Endodermal cell (in vitro differentiated cells): ENCODE measurements at places on chromosomes 2 and 18.

- DNase-seq: peak; percentile 77
Observed at GRCh38 chr2:222477962-222478608, 53.7 kb downstream of the SGPP2 start.

DNA sequence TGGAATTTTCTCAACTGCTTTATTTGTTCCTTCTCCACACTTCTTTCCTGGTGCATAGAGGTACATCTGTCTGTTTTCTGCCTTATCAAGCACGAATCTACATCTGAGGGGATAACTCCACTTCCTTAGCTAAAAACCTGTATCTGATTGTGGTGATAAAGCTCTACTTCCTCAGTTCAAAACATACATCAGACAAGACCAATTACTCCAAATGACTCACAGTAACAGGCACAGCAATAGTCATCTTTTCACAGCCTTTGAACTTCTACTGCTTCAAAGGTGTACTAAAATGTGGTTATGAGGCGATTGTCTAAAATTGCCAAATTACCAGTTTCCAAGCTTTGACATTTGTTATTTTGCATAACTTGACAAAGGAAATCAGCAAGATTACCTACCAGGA lies 803.6 kb upstream of the ZEB2 start:
- no peak for DNase-seq

DNA sequence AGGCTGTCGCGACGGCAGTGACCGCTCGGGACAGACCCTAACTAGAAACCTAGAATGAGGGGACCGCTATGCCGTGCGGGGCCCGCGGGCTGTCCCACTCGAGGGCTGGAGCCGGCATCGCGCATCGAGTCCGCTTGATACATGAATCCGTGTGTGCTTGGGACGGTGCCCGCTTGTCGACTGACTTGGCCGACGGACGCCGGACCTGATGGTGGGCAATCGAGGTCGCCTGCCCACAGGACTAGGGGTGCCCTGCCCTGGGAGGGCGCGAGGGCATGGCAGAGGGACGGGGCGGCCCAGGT lies 749 bp upstream of the PTMA start:
- peak; percentile 85 for DNase-seq

DNA sequence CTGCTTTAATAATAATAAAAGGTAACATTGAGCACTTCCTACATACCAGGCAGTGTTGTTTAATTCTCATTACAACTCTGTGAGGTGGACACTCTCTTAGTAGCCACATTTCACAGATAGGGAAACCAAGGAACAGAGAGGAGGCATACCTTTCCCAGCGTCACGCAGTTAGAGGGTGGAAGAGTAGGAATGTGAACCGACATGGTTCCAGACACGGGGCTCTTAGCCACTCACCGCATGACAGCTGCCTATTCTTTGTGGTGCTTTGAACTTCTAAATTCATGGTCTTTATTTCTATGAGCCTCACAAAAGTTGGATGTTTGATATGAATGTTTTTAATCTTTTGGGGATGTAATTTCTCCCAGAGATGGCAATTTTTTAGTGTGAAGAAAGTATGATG lies 76.0 kb downstream of the OSBPL6 start:
- no peak for DNase-seq

DNA sequence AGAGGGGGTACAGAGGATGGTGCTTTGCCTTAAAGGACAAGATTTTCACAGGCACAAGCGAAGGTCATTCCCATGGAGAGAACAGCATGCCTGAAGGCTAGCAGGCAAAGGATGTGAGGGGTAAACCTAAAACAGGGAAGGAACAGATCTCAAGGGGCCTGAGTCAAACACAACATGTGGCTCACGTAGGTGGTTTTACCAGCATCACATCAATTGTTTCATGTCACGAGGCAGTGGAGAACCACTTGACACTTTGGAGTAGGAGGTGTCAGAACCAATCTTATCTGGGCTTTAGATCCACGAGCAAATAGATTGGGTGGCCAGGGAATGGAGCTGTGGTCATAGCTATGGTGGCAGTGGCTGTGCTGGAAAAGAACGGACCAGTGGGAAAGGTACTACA lies 8.4 kb downstream of the COX5B start:
- DNase-seq: no peak

- peak; percentile 79 for DNase-seq
Observed at GRCh38 chr2:231463698-231464575, at the start of gene NCL. Gene NCL (minus strand): TSS chr2:231464484. CDS start chr2:231464353, 131 bp downstream.

GRCh38 chr2:20573620-20574422 lies 77.1 kb downstream of the HS1BP3 start:
- no peak for DNase-seq

DNA sequence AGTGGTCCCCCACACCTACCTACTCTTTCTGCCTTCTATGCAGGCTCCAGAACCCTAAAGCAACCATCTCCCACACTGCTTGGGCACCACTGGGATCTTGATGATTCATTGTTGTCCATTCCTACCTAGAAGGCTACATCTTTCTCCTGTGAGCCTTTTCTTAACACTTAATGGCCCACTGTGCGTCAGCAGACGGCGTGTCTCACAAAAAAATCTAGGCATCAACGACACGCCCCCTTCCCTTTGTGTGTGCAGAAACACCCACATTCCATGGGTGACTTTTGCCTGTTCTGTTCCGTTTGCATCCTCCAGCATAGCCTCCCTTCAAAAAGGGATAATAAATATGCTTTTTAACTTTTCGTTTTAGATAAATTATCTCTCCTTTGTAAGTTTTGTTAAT lies 99.7 kb upstream of the CYRIA start:
- DNase-seq: no peak

GRCh38 chr2:159201360-159202063 lies 85.0 kb downstream of the WDSUB1 start:
- no peak for DNase-seq
